Hindlimb muscle (tissue), 1 donor: ENCODE measurements at places on chromosomes 5 and 9. TPM values are rescaled to one million over a fixed set of nuclear protein-coding genes. Genes with fewer than 3 reads are reported as not detected.

The CERT1 gene
- 34.0 TPM for polyA plus RNA-seq

DNA sequence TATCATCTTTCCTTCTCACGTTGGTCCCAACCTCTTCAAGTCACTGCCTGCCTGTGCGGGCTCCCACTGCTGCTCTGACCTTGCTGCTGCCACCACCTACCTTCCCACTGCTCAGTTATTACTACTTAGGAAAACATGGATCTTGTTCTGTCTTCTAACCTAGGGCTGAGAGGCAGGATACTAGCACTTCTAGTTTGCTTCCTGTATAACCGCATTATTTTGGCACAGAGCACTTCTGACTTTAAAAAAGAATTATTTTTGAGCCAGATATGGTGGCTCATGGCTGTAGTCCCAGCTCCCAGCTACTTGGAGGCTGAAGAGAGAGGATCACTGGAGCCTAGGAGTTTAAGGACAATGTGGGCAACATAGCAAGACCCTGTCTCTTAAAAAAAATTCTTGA lies 135.4 kb upstream of the GNA14 start:
- no peak for DNase-seq

DNA sequence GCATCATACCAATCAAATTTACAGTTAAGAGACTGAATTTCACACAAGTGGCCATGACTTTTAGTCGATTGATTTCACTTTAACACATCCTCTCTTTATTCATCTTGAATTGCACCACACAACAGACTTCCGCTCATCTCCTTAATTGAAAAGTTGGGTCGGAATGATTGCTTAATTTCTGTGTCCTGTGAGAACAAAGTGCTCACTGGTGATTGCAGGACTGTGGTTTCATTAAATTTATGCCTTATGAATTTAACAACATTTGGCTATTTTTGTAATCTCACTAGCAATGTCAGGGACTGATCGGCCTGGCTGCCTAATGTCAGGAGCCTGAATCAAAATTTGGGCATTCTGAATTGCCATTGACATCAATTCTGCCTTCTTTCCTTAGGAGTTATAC lies 1447.3 kb upstream of the ACO1 start:
- no peak for DNase-seq

DNA sequence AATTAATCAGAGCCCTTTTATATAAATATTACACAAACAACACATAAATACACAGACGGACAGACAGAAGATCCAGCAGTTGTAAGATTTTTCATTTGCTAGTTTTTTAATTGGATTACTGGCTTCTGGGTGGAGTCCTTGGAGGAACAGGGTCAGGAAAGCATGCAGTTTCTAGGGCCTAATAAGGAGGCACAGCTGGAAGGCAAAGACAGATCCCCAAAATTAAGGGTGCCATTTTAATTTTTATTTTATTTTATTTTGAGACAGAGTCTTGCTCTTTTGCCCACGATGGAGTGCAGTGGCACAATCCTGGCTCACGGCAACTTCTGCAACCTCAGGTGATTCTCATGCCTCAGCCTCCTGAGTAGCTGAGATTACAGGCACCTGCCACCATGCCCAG lies 49.5 kb downstream of the PTGS1 start:
- no peak for DNase-seq

DNA sequence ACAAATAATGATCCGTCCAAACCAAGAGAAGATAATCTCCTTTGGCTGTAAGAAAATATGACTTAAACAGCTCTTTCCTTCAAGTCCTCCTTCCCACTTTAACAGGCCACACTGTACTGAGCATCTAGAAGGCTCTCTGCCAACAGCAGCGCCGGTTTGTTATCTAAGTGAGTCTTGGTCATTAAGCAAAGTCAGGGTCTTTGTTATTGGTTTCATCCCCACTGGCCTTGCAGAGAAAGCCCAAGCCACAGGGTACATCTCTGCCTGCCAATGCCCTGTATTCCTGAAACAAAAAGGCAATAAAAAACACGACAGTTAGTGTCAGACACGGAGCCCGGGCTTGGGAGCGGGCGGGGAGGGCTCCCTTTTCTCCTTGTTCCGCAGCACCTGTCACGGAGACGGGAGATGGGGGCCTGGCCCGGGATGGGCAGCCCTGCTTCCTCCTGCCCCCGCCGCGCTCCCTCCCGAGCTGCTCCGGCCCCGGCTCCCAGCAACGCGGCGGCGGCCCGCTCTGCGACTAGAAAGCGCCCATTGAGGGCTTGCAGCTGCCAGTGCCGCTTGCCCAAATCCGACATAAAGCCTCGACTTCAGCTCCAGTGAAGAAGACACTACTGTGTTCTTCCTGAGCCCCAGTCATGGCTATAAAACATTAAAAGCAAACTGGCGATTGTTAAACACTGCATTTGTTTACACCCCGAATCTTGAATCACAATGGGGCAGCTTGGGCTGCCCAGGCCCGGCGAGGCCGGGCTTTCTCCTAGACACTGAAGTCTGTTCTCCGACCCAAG lies 28.1 kb upstream of the PIK3R1 start:
- peak; percentile 26 for DNase-seq

- no peak for DNase-seq
These were observed 4.6 kb upstream of the UGCG start for GRCh38 chr9:111891910-111892499.

GRCh38 chr5:141373673-141374317 lies at the start of gene PCDHGA6:
TSS of gene PCDHGA6 (plus strand) at chr5:141373891. CDS start at chr5:141374084, 193 bp downstream.
- no peak for DNase-seq

DNA sequence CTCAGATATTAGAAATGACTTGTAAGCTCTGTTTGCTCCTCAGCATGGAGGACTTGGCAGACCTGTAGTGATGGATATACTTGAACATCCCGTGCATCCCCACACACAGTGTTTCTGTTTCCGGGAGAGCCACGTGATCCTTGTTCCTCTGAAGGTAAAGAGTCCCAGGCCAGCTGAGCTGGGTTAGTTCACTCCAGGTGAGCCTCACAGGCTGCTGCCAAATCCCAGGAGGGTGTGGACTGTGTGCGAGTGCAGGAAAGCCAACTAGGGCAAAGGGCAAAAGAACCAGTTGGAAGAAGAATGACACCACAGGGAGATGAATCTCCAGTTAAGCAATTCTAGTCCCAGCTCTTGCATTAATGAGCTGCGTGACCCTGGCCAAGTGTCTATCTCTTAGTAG lies 10.4 kb upstream of the TOMM5 start:
- DNase-seq, result no peak

DNA sequence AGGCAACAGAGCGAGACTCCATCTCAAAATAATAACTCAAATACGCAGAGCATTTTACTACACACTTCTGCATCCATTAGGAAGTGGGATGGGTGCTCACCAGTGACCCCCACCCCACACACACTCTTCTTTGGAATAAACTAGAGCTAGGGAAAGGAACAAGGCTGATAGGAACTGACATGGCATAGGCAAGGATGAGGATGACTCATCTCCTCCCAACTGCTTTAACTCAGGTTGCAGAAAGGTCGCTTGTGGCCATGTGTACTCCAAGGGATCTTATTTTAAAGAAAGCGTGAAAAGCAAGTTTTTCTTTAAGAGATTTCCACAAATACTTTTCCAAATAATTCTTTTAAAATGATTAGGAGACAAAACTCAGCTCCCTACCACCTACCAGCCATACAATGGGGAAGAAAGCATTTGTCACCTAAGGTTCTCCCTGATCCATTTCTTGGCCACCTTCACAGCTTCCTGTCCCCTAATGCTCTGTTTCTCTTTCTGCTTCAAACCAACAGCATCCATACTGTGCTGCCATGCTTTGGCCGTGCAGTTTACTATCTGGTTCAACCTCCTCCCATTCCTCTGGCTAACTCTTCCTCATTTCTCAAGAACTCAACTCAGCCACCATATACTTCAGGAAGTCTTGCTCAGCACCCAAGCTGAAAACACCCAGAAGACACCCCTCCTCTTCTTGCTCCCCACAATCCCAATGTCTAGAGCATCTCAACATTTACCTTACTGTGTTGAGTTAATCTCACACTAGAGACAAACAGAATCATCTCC lies 211.9 kb downstream of the ACTL7B start:
- DNase-seq, result no peak

The AP3S1 gene
- 87.2 TPM for polyA plus RNA-seq

The SLC1A3 gene
- polyA plus RNA-seq, result 23.2 TPM

DNA sequence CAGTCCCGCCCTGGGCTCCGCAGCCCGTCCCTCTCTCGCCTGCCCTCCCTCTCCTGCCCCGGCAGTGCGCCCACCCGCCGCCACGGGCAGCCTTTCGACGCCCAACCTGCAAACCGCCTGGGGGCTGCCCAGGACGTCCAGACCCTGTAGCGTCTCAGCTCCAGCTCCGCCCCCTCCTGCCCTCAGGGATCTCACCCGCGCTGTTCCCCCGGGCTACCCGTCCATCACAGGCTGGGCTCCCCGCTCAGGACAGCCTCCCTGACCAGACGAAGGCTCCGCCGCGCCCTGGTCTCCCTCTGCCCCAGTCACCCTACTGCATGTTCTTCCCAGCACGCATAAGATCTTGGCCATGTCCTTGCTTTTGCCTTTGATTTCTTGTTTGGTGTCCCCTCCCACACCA lies 1.4 kb downstream of the RASGEF1C start:
- no peak for DNase-seq

The NACC2 gene
- 16.0 TPM for polyA plus RNA-seq

DNA sequence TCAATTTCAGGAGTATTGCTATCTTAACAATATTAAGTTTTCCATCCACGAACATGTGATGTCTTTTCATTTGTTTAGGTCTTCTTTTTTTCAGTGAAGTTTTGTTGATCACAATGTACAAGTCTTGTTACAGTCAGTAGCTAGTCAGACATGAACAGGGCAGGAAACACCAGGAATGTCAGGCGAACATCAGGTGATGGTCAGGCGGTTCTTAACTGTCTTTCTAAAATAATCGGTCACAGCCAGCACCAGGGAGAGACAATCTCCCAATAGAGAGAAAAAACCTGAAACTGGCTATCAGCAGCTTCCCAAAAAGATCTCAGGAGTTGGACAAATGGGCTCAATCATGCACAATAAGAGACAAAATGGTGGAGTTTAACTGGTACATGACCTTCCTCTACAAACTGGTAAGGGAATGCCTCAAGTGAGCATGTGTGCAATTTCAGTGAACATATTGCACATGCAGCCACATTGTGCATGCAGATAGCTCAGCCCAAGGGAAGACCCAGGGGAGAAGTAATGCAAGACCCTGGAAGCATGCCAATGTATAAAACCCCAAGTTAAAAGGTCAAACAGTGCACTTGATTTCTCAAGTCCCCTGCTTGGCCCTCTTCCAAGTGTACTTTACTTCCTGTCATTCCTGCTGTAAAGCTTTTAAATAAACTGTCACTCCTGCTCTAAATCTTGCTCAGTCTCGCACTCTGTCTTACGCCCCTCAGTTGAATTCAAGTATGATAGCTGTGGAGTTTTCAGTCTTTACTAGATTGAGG lies 176.1 kb upstream of the RASEF start:
- peak; percentile 21 for DNase-seq

The SH3RF2 gene
- 5.2 TPM for polyA plus RNA-seq

The ZBTB43 gene
- polyA plus RNA-seq, result 16.2 TPM

DNA sequence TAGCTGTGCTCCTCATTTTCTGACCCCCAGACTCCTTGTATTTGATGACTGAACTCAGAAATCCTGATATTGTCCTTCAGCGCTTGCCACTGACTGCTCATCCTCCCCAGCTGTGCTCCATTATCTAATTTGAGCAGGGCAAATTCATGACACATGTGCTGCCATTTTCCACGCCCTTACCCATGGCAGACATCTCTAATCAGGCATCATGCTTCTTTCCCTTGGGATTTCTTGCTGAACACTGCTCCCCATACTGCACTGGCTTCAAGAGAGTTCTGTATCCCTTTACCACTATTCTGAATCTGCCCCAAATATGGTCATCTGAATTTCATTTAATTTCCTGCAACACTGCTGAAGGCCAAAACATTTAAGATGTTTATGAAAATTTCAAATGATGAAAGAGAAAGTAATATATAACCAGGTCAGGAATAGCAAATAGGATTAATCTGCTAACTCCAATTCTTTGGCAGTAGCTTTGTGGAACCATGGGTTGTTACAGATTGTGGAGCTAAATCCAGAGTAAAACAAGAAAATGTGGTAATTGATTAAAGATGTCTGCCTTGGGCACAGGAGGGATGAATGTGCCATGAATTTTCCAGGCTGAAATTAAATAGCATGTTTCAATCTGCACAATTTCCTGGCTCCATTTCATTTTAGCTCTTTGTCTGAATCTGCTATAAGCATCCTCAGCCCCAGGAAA lies 93.6 kb downstream of the CYFIP2 start:
- no peak for DNase-seq

- DNase-seq, result no peak
These were observed 88.8 kb downstream of the PHF2 start for GRCh38 chr9:93665128-93665636.

DNA sequence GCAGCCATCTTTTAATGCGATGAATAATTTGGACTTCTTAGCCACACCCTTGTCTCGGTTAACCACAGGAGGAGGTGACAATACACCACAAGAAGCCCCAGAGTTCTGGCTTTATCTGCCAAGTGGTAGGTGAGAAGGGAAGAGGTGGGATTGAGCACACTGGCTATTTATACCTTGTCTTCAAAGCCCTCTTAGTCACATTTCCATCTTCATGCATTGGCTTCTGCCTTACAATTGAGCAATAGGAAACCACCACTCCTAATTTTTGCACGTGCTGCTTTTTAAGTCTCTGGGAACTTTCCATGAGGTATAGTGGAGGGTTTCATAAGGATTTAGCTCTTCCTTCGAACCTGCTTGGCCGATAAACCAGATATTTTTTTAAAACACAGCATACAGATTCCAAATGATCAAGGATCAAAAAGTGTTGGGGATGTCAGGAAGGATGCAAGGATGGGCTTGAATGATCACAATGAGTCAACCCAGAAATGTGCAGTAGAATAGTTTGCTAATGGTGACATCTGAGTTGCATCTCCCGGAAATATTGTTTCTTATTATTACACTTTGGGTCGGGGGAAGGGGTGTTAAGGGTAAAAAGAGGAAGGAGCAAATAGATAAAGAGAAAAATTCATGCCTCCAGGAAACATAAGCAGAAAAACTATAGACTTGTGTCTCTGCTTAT lies 25.5 kb downstream of the PLAC8L1 start:
- DNase-seq, result no peak

- no peak for DNase-seq
These were observed 252.7 kb downstream of the EFNA5 start for GRCh38 chr5:107418071-107418470.

The FOXD4L3 gene
- polyA plus RNA-seq, result not detected

GRCh38 chr9:79858508-79858907 lies 286.7 kb downstream of the TLE4 start:
- no peak for DNase-seq

DNA sequence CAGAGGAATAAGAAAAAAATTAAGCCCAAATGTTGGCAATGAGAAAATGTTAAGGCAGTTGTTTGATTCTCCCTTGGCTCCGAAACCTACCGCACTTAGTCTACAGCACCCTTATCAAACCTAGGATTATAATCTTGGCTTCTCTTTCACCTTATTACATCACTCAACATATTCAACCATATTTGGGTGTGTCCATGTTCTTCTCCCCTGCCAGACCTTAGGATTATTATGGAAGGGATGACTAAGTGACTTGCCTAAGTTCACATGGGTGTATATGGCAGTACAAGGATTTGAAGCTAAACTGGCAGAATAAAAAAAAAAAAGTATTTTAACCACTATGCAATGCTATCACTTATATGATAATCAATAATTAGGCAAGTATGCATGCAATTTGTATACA lies 76.4 kb downstream of the PLK2 start:
- no peak for DNase-seq

- no peak for DNase-seq
These were observed 624.4 kb downstream of the PSAT1 start for GRCh38 chr9:78921341-78921740.

- no peak for DNase-seq
These were observed 70.3 kb upstream of the MAP1B start for GRCh38 chr5:72036951-72037350.
